Activated CD4-positive, alpha-beta T cell treated with anti-CD3 and anti-CD28 coated beads, Interleukin-2, amount 50 U/mL, for 24 hours (primary cell): ENCODE measurements at places on chromosomes 6 and 20.

DNA sequence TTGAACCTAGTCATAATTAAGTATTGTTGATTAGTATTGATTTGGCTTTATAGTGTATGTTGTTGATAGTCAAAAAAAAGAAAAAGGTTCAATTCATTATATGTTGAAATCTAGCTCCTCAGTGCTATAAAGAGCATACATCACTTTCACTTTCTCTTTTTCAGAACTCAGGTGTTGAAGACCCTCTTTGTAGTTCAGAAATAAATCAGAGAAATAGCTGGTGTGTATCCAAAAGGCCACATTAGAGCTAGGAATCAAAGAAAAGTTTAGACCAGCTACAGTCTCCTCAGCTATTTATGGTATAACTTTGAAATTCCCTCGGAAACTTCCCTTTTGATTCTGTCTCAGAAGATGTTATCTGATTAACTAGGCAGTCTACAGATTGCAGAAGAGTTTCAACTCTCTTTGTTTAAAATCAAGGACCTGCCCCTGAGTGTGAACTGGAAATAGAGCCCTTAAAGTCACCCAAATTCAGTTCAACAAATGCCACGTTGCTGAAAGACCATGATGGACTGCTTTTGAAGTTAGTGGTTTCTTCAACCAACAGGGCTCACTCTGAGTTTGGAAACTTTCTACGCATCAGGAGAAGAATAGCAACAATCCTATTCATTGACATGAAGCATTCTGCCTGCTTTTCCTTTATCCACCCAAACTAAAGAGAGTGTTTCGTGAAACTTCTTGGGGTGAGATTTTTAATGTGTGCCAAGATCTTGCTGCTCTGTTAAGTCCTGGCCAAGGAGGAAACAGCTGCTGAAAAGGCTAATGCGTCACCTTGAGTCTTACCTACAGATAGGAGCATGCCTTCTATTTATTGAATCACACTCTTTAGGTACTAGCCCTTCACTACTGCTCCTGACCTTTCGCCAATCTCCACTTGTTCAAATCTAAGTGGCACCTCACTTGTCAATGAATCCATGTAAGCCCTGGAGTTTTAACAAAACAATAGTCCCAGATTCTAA, 111.7 kb downstream of the TNFRSF21 start:
- no peak for DNase-seq

GRCh38 chr6:89410788-89411144, 1.3 kb downstream of the RRAGD start:
- no peak for DNase-seq

GRCh38 chr6:169811521-169812256, 60.3 kb downstream of the ERMARD start:
- no peak for DNase-seq

- DNase-seq: no peak
Observed at GRCh38 chr6:134787261-134787877, 162.5 kb downstream of the ALDH8A1 start.

- DNase-seq: no peak
Observed at GRCh38 chr20:45248609-45249008, 5.8 kb downstream of the SLPI start.

DNA sequence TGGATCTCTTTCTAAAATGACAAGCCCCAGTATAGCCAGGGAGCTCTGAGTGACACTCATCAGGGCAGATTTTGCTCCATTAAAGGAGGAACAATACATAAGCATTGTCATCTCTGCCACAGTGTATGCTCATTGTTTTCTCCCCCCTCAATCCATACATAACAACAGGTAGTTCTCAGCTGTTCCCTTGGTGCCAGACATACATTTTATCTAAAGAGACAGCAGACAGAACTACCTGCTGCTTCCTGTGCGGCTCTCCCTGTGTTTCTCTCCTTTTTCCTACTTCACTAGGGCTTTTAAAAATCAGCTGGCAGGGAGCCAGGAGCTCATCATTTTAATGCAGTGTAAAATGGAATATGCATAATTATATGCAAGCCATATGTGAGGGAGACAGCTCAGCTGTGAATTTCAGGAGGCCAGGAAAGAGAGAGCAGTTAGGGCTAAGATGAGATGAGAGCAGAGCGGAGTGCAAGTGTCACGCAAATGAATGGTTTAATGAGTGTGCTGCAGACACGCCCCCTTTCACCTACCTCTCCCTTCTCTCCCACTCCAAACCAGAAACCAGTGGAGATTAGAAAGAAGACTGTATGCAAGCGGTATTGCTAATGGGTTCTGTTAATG, 96.0 kb downstream of the SOBP start:
- no peak for DNase-seq

DNA sequence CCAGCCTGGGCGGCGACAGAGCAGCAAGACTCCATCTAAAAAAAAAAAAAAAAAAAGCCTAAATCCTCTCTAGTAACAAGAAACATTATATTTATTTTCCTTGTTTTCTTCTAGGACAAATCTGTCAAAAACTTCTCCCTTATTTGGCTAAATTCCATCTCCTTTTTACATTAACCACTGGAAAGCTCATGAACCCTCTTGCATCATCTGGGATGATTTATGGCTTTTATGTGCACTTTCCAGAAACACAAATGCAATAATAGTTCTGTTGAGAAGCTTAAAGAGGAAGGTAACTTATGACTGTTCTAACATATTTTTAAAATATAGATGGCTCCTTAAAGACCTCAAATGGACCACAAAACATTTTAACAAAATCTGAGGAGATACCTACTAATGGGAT, 526.1 kb upstream of the SPTLC3 start:
- no peak for DNase-seq

- DNase-seq: no peak
Observed at GRCh38 chr6:29211488-29211887, 40.8 kb downstream of the OR2J2 start.

DNA sequence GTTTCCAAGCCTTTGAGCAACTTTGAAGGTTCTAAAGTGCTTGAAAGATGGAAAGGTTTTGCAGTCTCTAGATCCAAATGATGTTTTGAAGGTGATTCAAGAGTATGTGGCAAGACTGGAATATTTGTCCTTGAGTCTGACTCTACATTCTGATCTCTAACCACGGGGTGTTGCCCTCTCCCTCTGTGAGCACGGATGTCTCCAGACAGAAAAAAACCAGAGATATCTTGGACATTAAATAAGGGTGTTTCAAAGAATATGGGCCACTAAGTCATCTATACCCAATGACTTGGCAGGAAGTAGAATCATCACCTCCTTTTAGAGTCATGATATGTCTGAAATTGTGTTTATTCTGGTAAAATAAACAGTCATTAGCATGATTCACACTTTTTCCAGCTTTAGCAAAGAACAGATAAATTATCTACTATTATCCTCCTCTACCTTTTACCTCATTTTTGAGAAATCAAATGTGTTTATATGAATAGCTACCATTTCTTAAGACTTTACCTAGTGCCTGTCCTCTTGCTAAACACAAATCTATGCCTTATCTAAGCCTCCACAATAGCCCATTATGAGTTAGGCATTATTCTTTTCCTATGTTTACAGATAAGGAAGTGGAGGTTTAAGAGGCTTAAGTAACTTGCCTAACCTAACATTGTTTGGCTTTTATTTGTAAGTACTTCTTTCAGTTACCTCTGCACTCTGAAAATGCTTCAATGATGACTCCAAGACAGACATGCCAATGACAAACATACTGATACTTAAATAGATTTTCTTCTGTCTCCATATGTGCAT, 384.4 kb downstream of the BMP2 start:
- DNase-seq: no peak

GRCh38 chr6:113586413-113587077, 270.6 kb upstream of the MARCKS start:
- DNase-seq: no peak

DNA sequence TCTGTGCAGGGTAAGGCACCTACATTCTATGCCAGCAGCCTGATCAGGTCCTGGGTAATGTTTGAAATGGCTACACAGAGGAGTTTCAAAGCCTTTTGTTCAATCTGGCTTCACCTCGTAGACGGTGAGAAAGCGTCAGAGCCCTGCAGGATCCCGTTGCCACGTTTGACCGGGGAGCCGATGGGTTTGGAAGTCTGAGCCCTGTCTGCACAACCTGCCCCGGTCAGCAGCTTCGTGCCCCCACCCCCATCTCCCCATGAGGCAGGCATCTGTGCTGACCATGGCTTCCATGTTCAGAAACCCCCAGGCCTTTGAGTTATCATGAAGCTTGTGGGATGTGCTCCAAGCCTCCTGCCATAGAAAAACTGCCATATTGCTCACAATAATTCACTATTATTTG, 63.9 kb downstream of the PTPN1 start:
- DNase-seq: no peak

DNA sequence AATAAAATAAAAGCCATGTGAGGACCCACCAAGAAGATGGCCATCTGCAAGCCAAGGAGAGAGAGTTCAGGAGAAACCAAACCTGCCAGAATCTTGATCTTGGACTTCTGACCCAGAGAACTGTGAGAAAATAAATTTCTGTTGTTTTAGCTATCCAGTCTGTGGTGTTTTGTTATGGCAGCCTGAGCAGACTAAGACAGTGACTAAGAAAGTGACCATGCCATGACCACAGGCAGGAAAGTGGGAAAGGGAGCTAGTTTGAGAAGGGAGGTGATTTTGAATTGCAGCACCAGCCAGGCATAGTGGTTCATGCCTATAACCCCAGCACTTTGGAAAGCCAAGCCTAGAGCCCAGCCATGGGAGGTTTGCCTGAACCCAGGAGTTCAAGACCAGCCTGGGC, 21.9 kb upstream of the C6orf62 start:
- DNase-seq: no peak

DNA sequence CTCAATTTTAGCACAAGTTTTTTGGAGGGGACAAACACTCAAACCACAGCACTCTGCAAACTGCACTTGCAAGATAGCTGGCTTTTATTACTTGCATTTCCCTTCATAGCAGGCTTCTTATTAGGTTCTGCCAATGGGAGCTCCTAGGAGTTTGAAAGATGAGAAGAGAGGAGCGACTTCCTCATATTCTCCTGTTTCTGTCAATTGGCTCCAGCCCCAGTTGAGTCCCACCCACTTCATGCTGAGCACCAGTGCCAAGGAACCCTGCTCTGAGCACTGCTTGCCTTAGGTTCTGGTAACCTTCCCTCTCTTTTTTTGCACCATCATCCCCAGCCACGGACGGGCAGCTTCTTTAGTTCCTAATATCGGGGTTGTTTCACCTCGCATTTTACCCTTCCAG, 67.9 kb downstream of the PSMB1 start:
- DNase-seq: no peak

GRCh38 chr6:91497770-91498169, 910.9 kb upstream of the MAP3K7 start:
- DNase-seq: no peak

GRCh38 chr20:47561603-47562583, 60.2 kb downstream of the NCOA3 start:
- no peak for DNase-seq

GRCh38 chr6:79470728-79471127, 66.5 kb downstream of the LCA5 start:
- DNase-seq: no peak

DNA sequence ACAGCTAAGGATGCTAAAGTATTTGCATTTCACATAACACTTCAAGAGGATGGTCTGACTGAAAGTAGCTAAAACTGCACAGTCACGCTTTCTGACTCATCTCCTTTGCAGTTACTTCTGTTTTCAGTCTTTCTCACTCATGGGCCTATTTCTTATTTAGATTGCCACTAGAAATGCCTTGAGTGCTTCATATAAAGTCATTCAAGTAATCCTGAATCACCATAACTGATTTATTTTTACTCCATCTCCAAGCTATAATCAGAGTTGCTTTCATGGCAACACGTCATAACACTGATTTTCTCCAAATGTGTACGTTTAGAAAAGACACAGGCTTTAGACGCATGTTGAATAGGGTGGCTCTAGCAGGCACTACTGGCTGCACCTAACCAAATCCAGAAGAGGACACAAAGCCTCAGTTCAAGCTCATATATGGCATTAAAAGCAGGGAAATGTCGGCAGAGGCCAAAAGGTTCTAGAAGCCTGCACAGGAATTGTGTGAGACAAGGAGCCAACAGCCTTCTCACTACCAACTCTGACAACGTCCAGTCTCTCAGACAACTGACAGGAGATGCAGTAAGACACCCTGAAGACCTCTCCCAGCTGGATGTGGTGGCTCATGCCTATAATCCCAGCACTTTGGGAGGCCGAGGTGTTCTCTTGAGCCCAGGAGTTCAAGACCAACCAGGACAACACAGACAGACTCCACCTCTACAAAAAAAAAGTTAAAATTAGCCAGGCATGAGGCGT, 64.1 kb upstream of the BEND6 start:
- no peak for DNase-seq

DNA sequence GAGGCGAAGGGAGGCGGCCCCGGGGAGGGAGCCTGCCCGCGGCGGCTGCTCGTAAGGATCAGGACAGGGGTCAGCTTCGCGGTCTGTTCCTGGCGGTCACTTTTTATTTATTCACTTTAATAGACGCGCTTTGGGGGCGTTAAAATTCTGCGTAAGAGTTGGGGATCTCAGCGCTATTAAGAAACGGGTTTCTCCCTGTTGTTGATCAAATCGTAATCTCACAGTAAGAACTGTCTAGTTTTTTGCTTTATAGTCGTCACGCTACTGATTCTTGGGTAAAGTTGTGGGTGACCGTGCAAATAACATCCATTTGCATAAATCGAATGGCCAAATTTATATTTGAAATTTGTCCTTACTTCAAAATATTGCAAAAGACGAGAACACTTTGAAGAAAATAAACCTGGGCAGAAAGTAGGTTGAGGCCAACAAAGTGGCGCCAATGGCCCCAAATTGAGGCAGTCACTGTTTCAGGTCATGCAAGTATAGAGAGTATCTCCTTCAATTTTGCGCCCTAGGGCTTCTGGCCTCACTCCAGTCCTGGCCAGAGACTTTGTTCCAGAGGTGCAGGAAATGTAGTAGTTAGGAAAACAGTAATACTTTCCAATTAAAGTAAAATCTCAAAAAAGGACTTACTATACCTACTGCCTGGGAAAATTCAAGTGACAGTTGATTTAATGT, 963 bp upstream of the RMND1 start:
- DNase-seq: no peak

GRCh38 chr6:166739976-166740318, 112.9 kb upstream of the RPS6KA2 start:
- no peak for DNase-seq

- no peak for DNase-seq
Observed at GRCh38 chr6:2970034-2970685, 1.2 kb downstream of the SERPINB6 start.

- no peak for DNase-seq
Observed at GRCh38 chr6:86017236-86017635, 374.6 kb upstream of the SYNCRIP start.

DNA sequence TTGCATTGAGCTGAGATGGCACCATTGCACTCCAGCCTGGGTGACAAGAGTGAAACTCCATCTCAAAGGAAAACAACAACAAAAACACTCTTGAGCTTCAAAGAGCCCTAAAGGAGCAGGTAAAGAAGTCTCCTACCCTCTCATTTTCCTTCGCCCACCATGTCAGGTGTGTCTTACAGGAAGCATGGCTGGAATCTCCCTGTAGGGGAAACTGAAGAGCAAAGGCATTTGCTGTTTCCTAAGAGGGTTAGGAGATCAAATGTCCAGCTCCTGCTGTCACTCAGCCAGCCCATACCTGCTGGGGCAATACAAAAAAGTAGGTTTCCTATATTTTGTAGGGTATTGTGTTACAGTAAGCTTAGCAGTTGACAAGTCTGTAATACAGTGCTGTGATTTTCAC, 43.3 kb downstream of the SPATA2 start:
- no peak for DNase-seq
